Activated CD8-positive, alpha-beta memory T cell treated with anti-CD3 and anti-CD28 coated beads for 48 hours (primary cell): ENCODE measurements at places on chromosomes 7 and 10.
A peak's percentile ranks its signal among the peaks of the same experiment; 100 is the strongest.

- no peak for DNase-seq
Observed at GRCh38 chr7:36653008-36653662, 71.2 kb downstream of the AOAH start.

DNA sequence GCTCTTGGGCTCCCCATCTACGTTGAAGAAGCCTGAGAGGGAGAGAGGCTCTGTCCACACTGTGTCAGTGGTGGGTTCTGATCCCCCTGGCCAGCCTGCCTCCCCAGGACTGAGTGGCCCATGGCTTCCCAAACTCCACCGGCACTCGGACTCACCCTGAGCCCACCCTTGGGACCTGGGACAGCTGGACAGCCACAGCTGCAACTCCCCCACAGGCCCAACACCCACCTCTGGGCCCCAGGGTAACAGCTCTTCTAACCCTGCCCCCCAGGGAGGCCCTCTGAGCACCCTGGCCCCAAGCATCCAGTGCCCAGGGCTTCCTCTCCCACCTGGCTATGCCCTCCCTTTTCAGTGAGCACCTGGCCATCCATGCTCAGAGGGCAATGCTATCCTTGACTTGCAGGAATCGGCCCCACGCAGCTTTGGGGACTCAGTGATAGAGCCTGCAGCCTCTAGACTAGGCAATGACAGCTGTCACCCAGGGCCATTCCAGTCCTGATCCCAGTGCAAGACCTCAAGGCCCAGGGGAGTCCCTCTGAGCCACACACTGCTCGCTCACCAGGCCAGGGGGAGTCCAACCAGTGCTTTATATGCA lies 17.9 kb downstream of the OGDHL start:
- no peak for DNase-seq

DNA sequence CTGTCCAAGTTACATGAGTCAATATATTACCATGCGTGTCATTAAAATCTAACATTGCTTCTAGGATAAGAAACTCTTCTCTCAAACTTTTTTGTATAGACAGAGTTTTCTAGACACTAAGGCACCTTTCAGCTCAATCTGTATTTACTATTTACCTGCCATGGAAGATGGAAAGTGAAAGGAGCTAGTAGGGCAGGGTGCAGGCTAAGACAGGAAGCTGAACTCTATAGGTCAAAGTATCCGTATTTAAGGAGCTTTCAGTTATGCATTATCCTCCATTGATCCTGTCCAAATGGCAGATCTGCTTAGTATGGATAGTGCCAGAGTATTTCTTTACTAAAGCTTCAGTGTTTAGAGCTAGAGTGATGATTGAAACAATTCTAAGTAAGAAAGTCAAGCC lies 612.8 kb downstream of the IPMK start:
- no peak for DNase-seq

GRCh38 chr10:121078672-121079102 lies 227.5 kb downstream of the WDR11 start:
- no peak for DNase-seq

GRCh38 chr7:88396948-88397322 lies 90.2 kb upstream of the STEAP4 start:
- DNase-seq = no peak

- no peak for DNase-seq
Observed at GRCh38 chr10:72277340-72277995, 3.7 kb downstream of the DDIT4 start.

GRCh38 chr7:110780712-110781111 lies 310.2 kb upstream of the LRRN3 start:
- no peak for DNase-seq

GRCh38 chr10:47366731-47367460 lies 17.2 kb downstream of the ZNF488 start:
- DNase-seq = no peak

- peak; percentile 32 for DNase-seq
Observed at GRCh38 chr10:80356563-80356988, at the start of the genes DYDC1 and DYDC2. Gene DYDC1 (minus strand): TSS chr10:80356755. CDS start chr10:80352601, 4,154 bp downstream. Gene DYDC2 (plus strand): TSS chr10:80356781. CDS start chr10:80362444, 5,663 bp downstream.

DNA sequence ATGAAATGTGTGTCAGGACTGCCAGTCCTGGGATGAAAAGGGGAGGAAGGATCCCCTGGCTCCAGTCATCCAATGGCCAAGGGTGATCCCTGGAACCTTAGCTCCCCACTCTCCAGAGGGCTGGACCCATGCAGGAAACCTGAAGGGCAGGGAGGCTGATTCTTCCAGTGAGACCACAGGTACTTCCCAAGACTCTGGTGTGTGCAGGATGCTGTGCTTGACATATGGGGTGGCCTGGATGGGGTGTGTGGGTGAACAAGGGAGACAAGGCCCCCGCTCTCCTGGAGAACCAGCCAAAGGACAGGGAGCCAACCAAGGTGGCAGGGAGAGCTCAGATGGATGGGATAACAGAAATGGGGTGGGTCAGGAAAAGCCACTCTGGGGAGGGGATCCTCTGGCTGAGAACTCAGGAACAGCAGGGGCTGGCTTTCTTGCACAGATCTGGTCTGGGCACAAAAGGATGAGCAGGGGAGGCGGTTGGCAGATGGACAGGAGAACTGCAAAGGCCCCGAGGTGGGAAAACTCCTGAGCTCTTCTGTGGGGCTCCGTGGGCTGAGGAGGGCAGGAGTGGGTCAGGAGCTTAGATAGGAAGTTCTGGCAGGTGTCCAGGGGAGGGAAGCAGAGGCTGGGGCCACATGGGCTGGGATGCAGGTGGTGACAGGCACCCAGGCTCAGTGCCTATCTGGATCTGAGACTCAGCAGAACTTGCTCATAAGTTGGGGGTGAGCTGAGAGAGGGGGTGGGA lies 100.6 kb downstream of the ARHGAP22 start:
- no peak for DNase-seq

GRCh38 chr7:39958038-39958437 lies 8.0 kb downstream of the CDK13 start:
- DNase-seq = no peak

DNA sequence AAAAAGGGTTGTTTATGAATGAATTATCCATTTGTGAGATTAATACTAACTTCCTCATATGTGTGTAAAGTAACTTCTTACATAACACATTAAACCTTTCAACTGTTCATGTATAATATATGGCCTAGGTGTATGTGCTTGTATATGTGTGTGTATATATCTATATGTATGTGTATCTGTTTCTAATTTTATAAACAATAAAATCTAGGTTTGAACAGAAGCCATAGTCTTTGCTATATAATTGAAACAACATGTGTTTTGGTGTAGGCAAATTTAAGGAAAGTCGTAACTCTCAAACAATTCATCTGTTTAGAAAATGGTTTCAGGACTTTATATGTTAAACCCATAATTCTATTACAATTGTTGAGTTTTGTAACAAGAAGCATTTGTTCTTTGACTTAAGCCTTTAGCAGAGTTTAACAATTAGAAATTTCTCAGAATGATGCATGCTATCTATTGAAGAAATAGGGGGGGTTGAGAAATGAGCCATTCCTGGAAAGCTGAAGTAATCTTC lies 103.3 kb downstream of the BBS9 start:
- DNase-seq = no peak

DNA sequence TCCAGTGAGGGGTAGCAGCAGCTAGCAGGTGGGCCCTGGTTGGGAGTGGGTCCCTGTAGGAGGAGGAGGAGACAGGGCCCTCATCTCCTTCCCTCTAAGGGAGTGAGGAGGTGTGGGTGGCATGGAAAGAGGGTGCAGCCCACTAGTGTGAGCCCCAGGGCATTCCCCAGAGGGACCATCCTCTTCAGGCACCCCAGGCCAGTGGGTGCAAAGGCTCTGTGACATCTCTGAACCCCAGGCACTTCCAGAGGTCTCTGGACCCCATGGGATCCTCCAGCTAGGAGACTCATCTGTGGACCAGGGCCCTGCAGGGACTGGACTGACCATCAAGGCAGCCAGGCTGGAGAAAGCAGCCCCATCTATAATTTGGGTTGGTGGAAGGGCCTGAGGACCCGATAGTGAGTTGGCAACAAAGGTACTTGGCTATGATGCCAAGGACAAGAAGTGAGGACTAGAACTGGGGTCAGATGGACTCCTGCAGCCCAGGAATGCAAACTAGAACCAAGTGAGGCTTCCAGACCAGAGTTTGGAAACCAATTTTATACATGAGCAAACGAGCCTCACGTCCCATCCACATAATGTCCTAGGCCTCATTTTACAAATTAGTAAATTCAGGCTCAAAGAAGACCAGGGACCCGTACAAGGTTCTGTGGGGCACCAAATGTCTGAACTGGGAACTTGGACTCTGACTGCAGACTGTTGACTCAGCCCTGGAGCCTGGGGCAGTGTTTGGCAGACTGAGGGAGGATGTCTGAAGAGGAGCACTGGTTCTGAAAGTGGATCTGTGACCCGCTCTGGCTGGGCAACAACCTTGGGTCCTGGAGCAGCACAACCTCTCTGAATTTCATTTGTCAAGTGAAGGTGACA lies 1.4 kb upstream of the VSTM4 start:
- DNase-seq = no peak

DNA sequence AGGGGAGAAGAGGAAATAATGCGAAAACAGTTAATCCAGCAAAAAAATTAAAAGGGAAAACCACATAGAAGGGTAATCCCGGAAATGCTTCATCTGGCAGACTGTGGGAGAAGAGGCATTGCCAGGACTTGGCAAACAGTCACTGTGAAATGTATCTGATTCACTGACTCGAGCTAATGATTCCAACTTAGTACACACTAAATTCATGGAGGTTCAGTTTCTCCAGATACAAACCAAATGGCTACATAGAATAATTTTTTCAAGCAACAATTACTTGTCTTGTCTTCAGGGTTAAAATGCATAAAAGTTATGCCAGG lies 36.4 kb downstream of the GDI2 start:
- DNase-seq = no peak

GRCh38 chr10:35564341-35564968 lies 40.7 kb upstream of the GJD4 start:
- no peak for DNase-seq

- DNase-seq = no peak
Observed at GRCh38 chr10:93938140-93938539, 44.4 kb downstream of the SLC35G1 start.

GRCh38 chr10:78231939-78232338 lies 198.3 kb downstream of the RPS24 start:
- DNase-seq = no peak

GRCh38 chr7:70778585-70778984 lies 353.4 kb upstream of the GALNT17 start:
- DNase-seq = no peak

- no peak for DNase-seq
Observed at GRCh38 chr7:151849008-151849878, 27.7 kb downstream of the PRKAG2 start.

- no peak for DNase-seq
Observed at GRCh38 chr10:30581779-30582380, 47.7 kb downstream of the LYZL2 start.

GRCh38 chr10:47040681-47041080 lies 129.5 kb downstream of the PTPN20 start:
- DNase-seq = no peak

DNA sequence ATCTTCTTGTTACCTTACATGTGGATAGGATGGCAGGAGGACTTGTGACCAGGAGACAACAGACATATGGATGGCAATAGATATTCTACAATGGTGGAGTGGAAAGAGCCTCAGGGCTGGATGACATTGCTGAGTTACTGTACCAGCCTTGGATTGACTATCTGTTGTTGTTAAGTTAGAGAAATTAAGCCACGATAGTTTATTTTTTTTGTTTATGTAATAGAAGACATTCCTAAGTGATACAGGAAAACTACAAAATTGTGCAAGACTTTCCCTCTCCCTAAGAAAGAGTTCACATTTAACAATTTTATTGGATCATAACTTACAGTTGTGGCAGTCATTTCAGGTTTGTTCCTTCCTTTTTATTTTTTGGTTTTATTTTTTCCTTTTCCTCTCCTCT lies 230.7 kb upstream of the CACNA2D1 start:
- DNase-seq = no peak

GRCh38 chr7:123241809-123242208 lies 42.0 kb upstream of the SLC13A1 start:
- DNase-seq = no peak

- no peak for DNase-seq
Observed at GRCh38 chr10:70622981-70623844, 20.7 kb upstream of the PRF1 start.

DNA sequence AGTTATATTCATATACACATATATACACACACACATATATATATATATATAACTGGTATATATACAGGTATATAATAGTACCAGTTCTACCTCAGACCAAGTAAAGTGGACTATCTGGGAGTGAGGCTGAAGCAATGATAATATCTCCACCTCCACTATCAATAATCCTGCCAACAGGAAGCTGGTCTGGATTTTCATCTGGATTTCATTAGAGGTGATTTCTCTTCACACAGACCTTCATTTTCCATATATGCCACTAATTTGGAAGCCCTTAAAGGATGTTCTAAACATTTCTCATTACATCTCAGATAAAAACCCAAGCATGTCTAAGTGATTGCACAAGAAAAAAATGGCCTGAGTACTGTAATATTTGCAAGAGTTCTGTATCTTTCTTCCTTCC lies 1.7 kb upstream of the SLC35B4 start:
- no peak for DNase-seq

- no peak for DNase-seq
Observed at GRCh38 chr10:12091421-12091820, 22.7 kb downstream of the DHTKD1 start.

GRCh38 chr10:103564776-103565520 lies 71.4 kb downstream of the NEURL1 start:
- peak; percentile 58 for DNase-seq

- DNase-seq = no peak
Observed at GRCh38 chr10:129709627-129710509, 242.8 kb downstream of the MGMT start.

DNA sequence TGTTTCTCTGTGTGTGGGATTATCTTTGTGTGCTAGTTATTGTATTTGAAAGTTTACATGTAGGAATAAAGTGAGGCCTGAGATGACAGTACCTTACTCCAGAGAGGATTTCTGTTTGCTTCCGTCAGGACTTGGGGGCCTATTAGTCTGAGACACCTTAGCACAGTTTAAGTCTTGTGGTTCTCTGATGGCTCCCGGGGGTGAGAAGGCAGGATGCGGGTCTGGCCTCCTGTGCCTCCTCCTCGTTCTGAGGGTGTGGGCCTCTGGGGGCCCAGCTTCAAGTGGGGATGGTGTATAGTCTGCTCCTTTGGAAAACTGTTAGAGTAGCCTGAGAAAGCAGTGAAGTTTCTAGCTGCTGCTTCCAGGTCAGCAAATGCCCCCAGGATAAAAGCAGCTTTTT lies 12.4 kb downstream of the MTURN start:
- no peak for DNase-seq

DNA sequence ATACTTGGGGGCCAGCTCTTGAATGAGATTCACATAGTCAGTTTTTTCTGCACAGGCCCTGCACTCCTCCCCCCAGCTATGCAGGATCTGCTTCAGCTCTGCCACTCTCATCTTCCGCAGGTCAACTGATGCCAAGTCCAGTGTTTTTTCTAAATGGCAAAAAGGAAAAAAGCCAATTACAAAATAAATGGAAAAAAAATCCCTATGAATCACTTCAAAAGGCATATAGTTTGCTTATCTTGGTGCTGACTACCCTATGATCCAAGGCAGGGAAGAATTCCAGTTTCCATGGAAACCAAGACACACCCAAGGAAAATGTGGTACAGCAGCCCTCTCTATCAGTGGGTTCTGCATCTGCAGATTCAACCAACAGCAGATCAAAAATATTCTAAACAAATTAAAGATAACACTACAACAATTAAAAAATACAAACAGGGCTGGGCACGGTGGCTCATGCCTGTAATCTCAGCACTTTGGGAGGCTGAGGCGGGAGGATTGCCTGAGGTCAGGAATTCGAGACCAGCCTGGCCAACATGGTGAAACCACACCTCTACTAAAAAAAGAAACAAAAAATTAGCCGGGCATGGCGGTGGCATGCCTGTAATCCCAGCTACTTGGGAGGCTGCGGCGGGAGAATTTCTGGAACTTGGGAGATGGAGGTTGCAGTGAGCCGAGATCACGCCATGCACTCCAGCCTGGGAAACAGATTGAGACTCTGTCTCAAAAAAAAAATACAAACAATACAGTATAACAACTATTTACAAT lies 17.6 kb downstream of the CDNF start:
- no peak for DNase-seq
